ENCODE measurements at places on chromosomes 13 and 19. TPM values are rescaled to one million over a fixed set of nuclear protein-coding genes. Genes with fewer than 3 reads are reported as not detected.

Gene FXYD7
- total RNA-seq: 0.65 TPM

Gene CRLF1
- total RNA-seq: 20.2 TPM

DNA sequence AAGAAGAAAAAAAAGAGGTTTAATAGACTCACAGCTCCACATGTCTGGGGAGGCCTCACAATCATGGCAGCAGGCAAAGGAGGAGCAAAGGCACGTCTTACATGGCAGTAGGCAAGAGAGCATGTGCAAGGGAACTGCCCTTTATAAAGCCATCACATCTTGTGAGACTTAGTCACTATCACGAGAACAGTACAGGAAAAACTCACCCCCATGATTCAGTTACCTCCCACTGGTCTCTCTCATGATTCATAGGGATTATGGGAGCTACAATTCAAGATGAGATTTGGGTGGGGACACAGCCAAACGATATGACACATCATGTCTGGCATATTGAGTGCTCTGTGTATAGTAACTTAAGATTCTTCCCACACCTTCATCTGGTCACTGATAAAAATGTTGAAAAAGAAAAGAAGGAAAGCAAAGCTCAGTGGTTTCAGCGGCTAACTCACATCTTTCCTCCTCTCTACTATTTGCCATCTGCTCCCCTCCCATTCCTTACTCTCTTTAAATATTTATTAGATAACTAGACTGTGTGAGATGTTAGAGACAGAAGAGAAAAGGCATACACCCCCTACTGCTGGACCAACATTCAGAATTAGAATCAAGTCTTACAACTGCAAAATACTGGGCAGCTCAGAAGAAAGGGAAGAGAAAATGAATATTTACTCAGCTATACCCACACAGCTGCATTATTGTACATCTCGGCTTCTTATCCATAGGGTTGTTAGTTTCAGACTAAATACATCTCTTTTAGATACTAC is 60.1 kb upstream of the AKAP11 start:
- H3K27me3 ChIP-seq: no peaks in the 10 kb centered on the region
- H3K4me1 ChIP-seq: no peaks in the 10 kb centered on the region
- H3K36me3 ChIP-seq: no peaks in the 10 kb centered on the region
- no peak for DNase-seq
- H3K4me3 ChIP-seq: no peak overlapping the region

Gene MBD3L3
- not detected for total RNA-seq

- no peaks in the 10 kb centered on the region for H3K27me3 ChIP-seq
- no peaks in the 10 kb centered on the region for H3K4me1 ChIP-seq
- H3K4me3 ChIP-seq: no peak overlapping the region
- H3K36me3 ChIP-seq: no peaks in the 10 kb centered on the region
Measured at GRCh38 chr13:47121092-47121763, 224.4 kb upstream of the HTR2A start.

GRCh38 chr13:33250609-33251008 is 34.9 kb downstream of the STARD13 start:
- H3K4me1 ChIP-seq: peaks cover 14% of the 10 kb centered on the region
- no peak overlapping the region for H3K4me3 ChIP-seq
- no peak for DNase-seq

Gene KLK15
- total RNA-seq: not detected

Gene LILRB4
- total RNA-seq: 1.7 TPM

Gene PRSS57
- total RNA-seq: 0.25 TPM

DNA sequence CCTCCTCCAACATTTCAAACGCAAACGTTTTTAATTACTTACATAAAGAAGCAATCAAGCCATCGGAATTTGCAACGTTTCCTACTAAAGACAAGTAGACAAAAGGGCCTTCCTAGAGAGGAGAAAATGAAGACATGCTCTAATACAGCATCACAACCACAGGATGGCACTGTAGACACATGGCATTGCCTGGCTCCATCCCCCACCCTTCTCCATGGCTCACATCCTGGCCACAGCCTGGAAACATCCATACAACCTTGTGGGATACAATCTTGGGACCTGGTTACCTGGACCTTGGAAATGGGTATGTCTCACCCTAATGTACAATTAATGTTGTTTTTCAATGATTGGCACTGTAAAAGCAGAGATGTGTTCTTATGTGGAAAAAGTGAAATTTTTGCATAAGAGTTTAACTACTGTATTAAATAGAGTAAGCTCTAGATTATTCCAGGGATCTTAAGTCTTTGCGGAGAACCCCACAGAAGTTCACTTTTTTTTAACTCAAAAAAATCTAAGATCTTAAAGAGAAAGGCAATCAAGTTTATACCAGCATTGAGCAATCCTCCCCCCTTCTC is 21.5 kb downstream of the EBPL start:
- H3K4me1 ChIP-seq: peaks cover 17% of the 10 kb centered on the region
- H3K27me3 ChIP-seq: no peaks in the 10 kb centered on the region
- H3K4me3 ChIP-seq: no peak overlapping the region
- peak; percentile 33 for DNase-seq

Gene KDELR1
- total RNA-seq: 59.3 TPM

DNA sequence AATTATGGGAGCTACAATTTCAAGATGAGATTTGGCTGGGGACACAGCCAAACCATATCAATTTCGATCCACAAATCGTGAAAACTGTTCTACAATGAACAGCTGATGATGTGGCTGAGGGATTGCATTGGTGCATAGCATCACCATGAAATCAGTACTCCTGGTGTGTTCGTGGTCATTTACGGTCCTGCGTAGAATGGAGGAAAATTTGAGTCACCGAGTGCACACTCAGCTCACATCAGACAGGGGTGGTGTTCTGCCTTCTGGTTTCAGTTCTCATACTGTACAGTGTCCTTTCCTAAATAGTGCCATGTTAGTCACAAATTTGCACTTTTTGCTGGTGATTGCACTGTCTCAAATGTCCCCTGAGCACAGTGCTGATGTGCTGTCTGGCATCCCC is 39.2 kb downstream of the MYH14 start:
- no peak overlapping the region for H3K27ac ChIP-seq
- no peaks in the 10 kb centered on the region for H3K36me3 ChIP-seq
- H3K4me3 ChIP-seq: no peak overlapping the region
- DNase-seq: no peak
- peaks cover 10% of the 10 kb centered on the region for H3K4me1 ChIP-seq
- H3K27me3 ChIP-seq: no peaks in the 10 kb centered on the region

GRCh38 chr13:72567566-72567965 is 159.9 kb downstream of the MZT1 start:
- H3K27ac ChIP-seq: no peak overlapping the region
- no peak for DNase-seq
- H3K4me1 ChIP-seq: no peaks in the 10 kb centered on the region
- H3K36me3 ChIP-seq: no peaks in the 10 kb centered on the region

- no peak overlapping the region for H3K27ac ChIP-seq
- no peak overlapping the region for H3K4me3 ChIP-seq
- H3K36me3 ChIP-seq: no peaks in the 10 kb centered on the region
Measured at GRCh38 chr13:51721496-51721895, 82.5 kb downstream of the DHRS12 start.

DNA sequence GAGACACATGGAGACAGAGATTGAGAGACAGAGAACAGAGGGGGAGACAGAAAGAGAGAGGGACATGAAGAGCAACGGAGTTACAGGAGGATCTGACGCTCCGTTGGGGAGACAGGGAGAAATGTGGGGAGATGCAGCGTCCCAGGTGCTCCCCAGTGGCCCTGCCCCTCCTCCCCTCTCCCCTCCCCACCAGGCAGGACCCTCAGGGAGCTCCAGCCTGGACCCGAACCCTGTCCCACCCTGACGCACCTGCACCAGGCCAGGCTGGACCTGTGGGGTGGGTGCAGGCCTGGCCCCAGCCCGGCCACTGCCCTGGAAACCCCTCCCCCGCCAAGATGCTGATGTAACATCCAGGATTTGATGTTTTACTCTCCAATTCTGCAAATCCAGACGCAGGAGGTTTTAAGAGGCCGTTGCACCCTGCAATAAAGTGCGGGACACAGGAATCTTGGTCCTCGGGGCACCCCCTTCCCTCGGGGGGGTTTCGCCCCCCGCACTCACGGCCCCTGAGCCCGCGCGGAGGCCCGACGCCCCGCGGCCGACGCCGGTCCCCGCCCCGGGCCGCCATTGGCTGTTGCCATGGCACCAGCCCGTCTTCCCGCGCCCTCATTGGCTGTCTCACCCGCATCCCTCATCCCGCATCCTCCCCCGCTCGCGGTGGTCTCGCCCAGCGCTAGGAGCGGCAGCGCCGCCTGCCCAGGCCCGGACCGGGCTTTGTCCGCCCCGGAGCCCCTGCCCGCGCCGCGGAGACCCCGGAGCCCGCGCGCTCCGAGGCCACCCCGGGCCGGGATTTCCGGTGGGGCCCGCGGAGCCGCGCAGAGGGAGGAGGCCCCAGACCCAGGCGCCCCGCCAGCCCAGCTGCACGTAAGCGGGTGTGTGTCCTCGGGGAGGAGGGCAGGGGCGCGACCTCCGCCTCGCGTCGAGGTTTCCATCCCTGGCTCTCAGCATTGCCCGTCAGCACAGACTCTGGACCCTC is at the start of gene APC2:
APC2 (plus strand) TSS at position 655 of the 976 bp plus-strand sequence. CDS start 2,881 bp downstream, outside the sequence.
- no peak for DNase-seq
- H3K36me3 ChIP-seq: no peaks in the 10 kb centered on the region
- H3K27ac ChIP-seq: no peak within 1 kb of the TSS
- H3K4me3 ChIP-seq: no peak within 1 kb of the TSS
- H3K4me1 ChIP-seq: no peaks in the 10 kb centered on the region
- H3K27me3 ChIP-seq: peaks cover 91% of the 10 kb centered on the region

Gene FUT2
- total RNA-seq: not detected

Gene OR7D2
- not detected for total RNA-seq

DNA sequence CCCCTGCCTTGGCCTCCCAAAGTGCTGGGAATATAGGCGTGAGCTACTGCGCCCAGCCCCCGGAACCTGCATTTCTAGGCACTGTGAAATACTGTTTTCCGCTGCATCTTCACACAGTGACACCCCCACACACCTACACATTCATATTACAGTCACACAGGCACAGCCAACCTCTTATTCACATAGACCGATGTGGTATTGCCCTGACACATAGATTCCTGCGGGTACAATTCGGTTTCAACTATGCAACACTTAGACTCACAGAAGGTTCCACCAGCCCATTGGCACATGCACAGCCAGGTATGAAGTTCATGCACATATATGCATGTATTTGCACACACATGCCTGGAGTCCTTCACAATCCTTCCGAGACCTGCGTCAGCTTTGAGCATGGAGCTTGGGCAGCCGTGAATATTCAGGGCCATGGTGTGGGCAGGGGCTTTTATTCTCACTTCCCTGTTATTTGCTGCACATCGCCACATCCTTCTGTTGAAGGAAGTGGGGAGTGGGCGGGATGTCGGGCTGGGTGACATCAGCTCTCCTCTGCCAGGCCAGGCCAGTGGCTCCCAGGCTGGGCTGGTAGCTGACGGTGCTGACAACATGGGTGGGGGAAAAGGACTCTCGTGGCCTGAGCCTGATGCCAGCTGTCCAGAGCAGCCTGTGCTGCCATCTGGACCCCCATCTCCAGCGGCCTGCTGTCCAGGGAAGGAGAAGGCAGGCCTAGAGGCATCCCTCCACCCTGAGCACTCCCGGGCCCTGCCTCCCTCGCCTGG is 5.4 kb upstream of the CDC37 start:
- H3K4me1 ChIP-seq: peaks cover 16% of the 10 kb centered on the region
- no peak for DNase-seq
- no peak overlapping the region for H3K4me3 ChIP-seq
- no peak overlapping the region for H3K27ac ChIP-seq
- H3K36me3 ChIP-seq: no peaks in the 10 kb centered on the region

DNA sequence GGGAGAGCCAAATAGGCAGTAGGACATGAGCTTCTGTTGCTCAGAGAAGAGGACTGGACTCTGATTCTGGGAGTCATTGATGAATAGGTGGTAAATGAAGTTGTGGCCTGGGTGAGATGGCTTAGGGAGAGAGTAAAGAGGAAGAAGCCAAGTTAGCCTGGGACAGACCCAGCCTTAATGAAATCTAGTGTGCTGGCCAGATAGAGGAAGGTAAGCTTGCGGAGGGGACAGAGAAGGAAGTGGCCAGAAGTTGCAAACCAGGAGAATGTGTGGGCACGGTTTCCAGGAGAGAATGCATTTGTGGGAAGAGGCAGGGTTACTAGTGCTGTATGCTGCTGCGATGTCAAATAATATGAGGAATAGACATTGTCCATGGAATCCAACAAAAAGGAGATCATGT is 83.3 kb upstream of the OLFM4 start:
- H3K4me1 ChIP-seq: no peaks in the 10 kb centered on the region
- no peak overlapping the region for H3K4me3 ChIP-seq
- DNase-seq: no peak
- no peak overlapping the region for H3K27ac ChIP-seq

DNA sequence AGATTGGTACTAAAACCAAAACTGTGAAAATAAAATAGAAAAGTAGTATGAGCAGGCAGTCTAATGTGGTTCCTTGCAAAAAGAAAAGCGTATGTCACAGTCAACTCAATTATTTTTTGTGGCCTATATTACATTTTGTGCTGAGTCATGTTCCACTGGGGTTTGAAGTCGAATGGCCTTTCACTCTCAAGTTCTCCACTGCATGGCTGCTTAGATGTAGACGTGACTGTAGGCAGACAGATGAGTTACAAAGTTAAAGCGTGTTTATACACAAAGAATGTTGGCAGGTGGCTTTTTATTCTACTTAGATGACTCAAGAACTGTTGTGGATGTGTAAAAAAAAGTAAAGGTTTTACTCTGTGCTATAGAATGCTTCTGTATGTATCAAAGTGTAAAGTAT is 133.9 kb downstream of the SLITRK6 start:
- no peak overlapping the region for H3K4me3 ChIP-seq
- no peak overlapping the region for H3K27ac ChIP-seq
- H3K4me1 ChIP-seq: no peaks in the 10 kb centered on the region
- no peak for DNase-seq
- H3K27me3 ChIP-seq: no peaks in the 10 kb centered on the region

DNA sequence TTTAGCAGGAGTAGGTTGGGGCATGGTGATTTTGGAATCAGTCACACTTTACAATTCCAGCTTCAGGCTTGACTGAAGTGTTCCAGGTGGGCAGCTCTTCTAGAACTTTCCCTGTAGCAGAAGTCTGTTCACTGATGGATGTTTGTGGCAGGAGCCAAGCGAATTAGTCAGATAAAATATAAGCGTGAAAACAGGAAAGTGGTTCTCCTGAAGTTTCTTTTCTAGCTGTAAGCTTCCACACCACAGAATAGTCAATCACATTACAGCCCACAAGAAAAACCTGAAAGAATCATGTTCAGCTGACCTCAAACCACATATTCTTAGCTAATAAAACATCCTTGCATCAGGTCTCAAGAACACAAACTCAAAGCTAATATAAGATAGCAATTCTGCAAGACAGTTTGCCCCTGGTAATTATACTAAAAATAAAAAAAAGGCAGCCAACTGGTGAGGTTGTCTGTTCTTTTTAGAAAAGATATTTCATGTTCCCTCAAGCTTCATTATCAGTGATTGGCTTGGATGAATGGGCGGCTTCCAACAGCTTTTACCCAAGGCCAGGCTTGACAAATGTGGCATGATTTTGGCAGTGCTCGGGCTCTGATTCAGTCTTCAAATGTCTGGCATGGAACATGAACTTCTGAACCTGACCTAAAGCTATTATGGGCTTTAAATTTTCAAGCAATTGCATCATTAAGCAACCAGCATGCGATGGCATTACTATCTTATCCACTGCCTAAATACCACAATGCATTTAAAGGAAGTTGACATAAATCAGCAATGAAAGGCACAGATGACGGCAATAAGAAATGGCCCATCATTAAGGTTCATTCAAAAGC is 136.8 kb downstream of the DCLK1 start:
- no peaks in the 10 kb centered on the region for H3K36me3 ChIP-seq
- peaks cover 16% of the 10 kb centered on the region for H3K4me1 ChIP-seq
- peak; percentile 81 for DNase-seq
- no peak overlapping the region for H3K4me3 ChIP-seq
- no peaks in the 10 kb centered on the region for H3K27me3 ChIP-seq

All from psoas muscle (tissue), 8 donors.